ENCODE measurements at places on chromosomes 5 and 9.

DNA sequence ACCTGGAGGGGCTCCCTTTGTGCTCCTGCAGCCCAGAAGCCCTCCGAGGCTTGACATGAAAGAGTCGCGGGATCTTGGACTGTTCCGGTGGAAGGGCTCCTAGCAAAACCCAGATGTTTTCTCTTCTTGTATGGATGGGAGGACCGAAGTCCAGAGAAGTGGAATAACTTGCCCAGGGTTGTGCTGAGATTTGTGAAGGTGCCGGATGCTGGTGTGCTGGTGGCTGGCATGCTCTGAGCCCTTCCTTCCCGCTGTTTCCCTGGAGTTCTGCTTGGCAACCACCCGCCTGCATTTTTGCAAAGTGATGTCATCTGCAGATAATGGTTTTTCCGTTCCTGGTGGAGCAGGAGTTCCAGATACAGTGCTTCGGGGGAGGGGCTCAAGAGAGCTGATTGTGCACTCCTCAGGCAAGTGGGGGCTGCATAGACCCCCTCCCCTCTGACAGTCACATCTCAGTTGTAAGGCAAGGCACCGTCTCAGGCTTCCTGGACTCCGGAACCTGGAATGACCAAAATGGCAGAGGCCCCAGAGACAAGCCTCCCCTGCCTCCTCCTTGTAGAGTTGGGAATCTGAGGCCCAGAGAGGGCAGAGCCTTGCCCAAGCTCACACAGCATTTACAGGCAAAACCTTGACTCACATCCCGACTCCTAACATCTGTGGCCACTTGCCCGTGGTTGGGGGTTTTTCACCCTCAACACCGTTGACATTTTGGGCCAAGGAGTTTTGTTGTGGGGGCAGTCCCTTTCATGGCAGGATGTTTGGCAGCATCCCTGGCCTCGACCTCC is 157.0 kb downstream of the RGS3 start:
- no peak for DNase-seq

GRCh38 chr9:107484117-107484723 is 5.3 kb downstream of the KLF4 start:
- DNase-seq, result peak; percentile 57

GRCh38 chr5:15074651-15075050 is 203.1 kb upstream of the ANKH start:
- no peak for DNase-seq

- no peak for DNase-seq
These were observed 38.7 kb downstream of the LARP1 start for GRCh38 chr5:154793599-154794524.

GRCh38 chr5:40378396-40379177 is 301.1 kb upstream of the PTGER4 start:
- DNase-seq, result no peak

DNA sequence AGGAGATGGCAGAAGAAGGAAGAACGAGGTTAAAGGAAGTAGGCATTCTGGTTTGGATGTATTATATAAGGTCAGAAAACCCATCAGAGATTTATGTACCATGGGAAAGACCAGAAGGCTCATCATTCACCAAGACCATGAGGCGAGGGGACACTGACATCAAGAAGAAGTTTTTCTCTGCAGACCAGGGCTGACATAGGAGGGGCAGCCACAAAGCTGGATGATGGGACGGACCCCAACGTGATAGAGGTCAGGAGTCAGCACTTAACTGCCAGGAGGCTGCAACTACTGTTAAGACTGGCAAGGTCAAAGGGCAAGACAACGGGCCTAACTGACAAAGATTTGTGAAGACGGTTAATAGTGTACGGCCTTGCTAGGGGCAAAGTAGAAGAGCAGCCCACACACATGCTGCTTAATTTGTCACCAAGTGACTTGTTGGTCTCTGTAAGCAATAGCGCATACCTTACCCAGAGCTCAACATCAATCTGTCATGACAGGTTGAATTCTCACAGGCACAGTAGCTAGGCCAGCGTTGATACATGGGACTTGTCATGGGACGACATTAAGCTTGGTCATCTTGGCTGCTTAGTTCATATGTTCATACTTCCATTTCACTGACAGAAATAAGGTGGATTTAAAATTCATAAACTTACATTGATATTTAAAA is 579.7 kb upstream of the CDH10 start:
- no peak for DNase-seq

DNA sequence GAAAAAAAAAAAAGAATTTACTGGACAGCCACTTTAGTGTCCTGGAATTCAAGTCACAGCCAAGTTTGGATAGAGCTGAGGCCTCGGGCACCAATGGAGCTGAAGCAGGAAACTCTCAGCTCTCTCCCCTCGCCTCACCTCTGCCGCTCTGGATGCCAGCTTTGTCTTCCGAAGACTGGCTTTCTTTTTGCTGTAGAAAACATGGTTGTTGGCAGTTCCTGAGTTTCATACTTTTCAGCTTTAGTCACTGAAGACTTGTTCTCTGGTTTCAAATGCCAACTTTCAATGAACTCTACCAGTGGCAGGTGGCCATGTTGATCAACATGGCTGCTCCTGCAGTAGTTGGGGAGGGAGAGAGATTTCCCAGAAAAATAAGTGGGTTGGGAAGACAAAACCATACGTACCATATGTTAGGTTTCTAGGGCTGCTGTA is 142.2 kb downstream of the SNX18 start:
- DNase-seq, result no peak

DNA sequence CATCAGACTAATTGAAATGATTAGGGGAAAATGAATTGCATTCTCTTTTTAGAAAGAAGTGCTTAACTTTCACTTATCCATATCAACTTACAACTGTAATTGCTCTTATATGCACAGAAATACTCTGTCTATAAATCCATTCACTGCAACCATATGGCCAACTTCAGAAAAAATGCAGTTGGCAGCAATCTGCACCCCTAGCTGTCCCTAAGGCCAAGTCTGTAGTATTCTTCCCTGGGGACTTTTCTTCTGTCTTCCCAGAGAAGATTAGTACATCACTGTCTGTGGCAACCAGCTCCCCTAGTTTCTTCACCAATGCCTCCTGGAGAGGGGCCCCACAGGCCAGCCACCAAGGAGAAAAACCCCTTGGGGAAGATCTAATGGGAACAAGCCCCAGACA is 45.4 kb downstream of the ABCA1 start:
- no peak for DNase-seq

- DNase-seq, result no peak
These were observed 357.8 kb upstream of the RGMB start for GRCh38 chr5:98415663-98416062.

DNA sequence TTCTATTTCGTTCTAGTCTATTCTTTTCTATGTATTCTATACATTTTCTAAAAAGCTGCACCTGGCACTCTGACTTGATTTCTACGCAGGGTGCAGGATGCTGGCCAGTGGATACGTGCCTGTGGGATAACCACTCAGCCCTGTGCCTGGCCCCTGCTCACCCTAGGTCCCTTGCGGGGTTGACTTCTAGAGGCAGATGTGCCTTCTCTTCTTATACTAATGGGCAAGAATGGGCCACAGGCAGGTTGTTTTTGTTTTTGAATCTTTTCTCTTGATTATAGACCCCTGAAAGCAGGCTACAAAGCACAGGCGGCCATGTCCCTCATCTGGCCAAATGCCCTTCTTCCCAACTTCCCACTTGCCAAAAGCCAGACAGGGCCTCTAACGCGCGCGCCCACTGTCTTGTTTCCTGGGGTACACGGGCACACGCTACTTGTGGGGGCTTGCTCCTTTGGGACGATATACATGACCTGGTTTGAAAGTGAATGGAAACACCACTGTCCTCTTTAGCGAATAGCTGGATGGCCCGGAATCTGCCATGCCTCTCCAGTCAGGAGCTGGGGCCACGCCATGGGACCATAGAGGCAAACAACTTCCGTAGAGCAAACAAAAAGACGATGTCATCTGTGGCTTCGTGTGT is 162.7 kb upstream of the IRX2 start:
- DNase-seq, result no peak

DNA sequence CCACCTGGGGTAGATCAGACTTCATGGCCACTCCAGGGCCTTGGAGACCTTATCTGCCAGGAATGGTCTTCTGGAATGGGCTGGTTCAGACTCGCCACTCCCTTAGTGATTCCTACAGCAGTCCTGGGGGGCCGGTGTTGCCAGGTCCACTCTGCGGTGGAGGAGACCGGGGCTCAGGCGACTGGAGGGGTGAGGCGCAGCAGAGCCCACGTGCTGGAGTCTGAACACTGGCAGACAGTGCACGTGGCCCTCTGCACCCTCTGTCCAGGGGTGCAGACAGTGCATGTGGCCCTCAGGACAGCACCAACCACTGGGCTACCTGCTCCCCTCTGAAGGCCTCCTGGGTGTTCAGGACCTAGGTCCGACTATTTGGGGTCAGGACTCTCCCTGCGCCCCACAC is 94.8 kb upstream of the PHYKPL start:
- no peak for DNase-seq

Data from GM13976 (cell line).